Suppressor macrophage treated with lipopolysaccharide for 4 hours (primary cell): ENCODE measurements at places on chromosomes 4 and X.

- DNase-seq: no peak
Observed at GRCh38 chr4:54493862-54494261, 163.9 kb upstream of the KIT start.

DNA sequence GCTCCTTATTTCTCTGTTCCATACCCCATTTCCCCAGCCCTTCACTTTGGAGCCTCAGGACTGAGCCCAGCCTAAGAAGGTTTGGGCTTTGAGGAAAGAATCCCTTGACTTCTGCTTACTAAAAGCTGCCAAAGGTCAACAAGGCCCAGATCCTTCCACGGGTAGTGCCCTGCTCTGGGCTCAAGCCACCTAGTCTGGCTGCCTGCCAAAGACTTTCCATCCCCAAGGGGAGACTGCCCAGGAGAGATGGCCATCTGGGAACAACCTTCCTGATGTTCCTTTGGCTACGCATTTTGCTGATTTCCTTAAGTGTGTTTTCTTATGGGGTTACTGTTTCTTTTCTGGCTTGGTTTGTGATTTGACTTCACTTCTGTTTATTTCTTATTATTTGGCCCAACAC is 49.8 kb upstream of the NDP start:
- no peak for DNase-seq

DNA sequence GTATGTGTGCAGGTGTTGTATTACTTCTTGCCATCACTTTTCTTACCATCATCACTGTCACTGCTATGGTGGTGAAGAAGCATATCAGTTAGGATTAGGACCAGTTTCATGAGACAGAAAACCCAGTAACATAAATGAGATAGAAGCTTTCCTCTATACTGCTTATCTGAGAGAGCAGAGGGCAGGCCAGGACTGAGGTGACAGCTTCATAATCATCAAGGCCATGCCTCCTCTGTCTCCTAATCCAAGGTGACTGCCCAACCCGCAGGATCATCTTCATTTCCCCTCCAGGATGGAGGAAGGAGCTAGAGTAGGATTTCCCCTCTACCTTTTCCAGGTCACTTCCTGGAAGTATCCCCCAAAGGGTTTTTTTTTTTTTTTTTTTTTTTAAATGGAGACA is 35.4 kb downstream of the TMEM131L start:
- DNase-seq: no peak

GRCh38 chr4:8315435-8316250 is 46.1 kb downstream of the HTRA3 start:
- DNase-seq: no peak

GRCh38 chr4:154982187-154983047 is 201.3 kb downstream of the RBM46 start:
- DNase-seq: peak; percentile 28

DNA sequence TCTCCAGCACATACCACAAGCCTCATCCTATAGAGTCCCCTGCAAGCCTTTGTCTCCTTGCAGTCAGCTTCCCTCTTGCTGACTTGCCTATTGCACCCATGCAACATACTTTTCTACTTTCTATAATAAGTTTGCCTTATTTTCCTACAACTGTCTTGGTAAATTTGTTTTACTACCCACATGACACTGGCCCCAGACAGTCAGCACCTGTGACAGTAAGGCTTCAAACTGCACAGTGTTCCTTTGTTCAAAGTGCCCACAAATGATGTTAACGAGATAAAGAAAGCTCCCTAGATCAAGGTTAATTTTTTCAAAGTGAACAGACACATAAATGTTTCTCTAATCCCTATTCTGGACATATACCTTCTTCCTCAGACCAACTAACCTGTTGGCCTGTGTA is 529.1 kb upstream of the PCDH10 start:
- no peak for DNase-seq

GRCh38 chrX:276581-277201 is 4.5 kb upstream of the PLCXD1 start:
- DNase-seq: peak; percentile 39

DNA sequence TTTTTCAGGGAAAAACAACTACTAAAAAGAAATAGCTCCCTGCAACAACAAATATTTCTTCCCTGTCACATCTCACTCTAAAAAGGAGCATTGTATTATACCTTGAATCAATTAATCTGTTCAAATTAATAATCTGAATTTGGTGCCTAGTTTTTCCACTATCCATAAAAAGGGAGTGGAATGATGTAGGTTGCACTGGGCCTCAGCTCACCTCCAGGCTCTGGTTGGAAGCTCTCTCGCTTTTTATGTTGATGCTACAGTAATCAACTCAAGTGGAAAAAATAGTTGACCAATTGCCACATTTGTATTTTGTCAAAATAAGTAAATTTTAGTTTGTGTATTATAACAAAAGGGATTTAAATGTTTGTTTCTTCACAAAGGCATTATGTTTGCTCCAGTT is 126.1 kb downstream of the MAD2L1 start:
- DNase-seq: no peak

DNA sequence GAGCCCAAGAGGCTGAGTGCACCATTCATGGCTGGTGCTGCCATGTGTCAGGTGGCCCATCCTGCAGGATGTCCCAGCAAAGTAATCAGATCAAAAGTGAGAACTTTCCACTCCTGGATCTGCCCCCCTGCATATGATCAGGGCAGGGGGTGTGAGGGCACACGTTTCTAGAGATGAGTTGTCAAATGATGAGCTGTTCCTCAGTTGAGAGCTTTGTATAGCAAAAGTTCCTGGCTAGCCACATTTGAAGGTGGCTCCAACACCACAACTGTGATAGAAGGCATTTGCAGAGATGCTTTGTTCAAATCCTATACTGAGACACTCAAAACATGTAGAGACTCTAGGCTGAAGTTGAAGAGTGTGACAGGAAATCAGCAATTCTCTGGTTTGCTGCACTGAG is 501.8 kb downstream of the BCOR start:
- DNase-seq: no peak

- DNase-seq: no peak
Observed at GRCh38 chr4:152901205-152901604, 34.9 kb upstream of the FHDC1 start.
